Stimulated activated CD4-positive, alpha-beta T cell treated with anti-CD3 and anti-CD28 coated beads, TNF-alpha, amount 100 ng/mL, for 24 hours (primary cell): ENCODE measurements at places on chromosomes 5 and 9.
A peak's percentile ranks its signal among the peaks of the same experiment; 100 is the strongest.

- no peak for DNase-seq
Observed at GRCh38 chr5:74541381-74541781, 99.1 kb downstream of the ENC1 start.

GRCh38 chr9:99187311-99187710 lies 34.4 kb downstream of the ALG2 start:
- no peak for DNase-seq

GRCh38 chr9:34405719-34406118 lies 29.0 kb upstream of the MYORG start:
- DNase-seq: no peak

GRCh38 chr9:1042466-1042865 lies 7.7 kb upstream of the DMRT2 start:
- DNase-seq: no peak

- DNase-seq: no peak
Observed at GRCh38 chr9:134007150-134007549, 15.0 kb upstream of the VAV2 start.

- no peak for DNase-seq
Observed at GRCh38 chr9:16120231-16120641, 567.4 kb downstream of the CCDC171 start.

- DNase-seq: no peak
Observed at GRCh38 chr5:145198525-145199260, 636.4 kb downstream of the PRELID2 start.

GRCh38 chr5:65480306-65480865 lies 1.3 kb downstream of the ADAMTS6 start:
- DNase-seq: no peak

- peak; percentile 87 for DNase-seq
Observed at GRCh38 chr9:96417051-96417586, 1.1 kb downstream of the ZNF367 start.

DNA sequence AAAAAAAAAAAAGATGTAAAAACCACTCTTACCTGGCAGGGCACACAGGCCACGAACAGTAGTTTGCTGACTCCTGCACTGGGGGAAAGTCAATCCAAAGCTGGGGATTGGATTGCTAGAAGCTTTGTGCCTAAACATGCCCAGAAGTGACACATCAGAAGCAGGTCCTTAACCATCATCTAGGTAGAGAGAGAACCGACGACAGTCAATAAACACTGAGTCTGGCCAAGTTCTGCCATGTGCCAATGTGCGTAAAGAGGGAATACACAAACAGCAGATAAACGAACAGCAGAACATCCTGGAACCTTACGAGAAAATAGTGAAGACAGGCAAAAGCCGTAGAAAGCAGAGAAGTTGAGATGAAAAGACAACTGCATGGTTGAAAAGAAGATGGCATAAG lies 14.9 kb downstream of the SFXN1 start:
- DNase-seq: no peak

DNA sequence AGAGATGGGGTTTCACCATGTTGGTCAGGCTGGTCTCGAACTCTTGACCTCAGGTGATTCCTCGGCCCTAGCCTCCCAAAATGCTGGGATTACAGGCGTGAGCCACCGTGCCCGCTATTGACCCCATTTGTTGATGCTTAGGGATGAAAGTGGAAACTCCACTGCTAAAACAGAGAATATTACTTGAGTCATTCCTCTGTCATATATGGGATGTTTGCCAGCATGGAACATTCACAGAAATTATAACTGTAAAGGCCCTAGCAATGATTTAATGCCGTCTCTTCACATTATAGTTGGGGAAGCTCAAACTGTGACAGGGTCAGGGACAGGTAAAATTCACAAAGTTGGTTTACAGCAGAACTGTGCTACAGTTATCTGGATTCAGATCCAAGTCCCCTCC lies 94.5 kb downstream of the TMC1 start:
- DNase-seq: no peak

DNA sequence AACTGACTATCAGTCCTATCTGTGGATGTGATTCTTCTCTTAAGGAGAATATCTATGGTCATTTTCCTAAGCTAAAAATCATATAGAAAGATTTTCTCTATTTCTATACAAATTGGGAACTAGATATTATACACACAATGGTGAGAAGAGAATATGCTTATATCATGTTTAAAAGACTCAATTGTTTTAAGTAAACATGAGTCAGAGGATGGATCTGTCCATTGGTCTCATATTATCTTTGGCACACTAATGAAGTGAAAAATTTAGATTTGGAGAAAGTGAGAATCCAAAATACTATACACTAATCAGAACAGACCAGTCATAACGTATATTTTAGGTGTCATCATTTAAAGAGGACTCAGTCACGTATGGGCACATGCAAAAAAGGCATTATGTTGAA lies 16.5 kb upstream of the SPINK14 start:
- no peak for DNase-seq

DNA sequence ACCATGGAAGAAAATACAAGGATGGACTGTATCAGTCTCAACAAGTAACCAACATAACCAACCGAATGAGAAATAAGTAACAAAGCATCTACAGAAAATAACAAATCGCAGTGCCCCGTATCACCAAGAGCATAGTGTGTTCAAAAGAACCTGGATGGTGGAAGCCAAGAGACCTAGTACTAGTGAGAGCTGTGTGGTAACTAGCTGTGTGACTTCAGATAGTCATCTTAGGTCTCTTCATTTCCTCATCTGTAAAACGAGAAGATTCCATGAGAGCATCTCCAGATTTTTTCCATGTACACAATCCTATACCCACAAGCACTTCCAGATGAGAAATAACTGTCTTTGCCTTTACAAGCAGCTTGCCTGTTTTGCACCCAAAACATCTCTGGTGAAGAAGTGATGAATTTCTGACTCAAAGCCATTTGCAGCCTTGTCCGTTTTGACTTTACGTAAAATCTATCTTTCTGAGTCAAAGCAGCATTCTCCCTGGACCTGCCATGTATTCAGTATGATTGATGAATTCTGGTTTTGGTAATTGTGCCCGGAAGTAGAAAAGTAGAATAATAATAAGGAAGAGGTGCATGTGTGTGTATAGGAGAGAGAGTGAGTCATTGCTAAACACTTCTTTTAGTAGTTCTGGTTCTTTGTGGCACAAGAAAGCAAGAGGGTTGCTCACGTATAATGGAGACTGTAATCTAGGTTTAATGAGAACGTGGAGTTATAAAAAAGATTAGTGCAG lies 41.0 kb downstream of the AOPEP start:
- no peak for DNase-seq

- no peak for DNase-seq
Observed at GRCh38 chr5:65247594-65247993, 234.1 kb downstream of the ADAMTS6 start.

DNA sequence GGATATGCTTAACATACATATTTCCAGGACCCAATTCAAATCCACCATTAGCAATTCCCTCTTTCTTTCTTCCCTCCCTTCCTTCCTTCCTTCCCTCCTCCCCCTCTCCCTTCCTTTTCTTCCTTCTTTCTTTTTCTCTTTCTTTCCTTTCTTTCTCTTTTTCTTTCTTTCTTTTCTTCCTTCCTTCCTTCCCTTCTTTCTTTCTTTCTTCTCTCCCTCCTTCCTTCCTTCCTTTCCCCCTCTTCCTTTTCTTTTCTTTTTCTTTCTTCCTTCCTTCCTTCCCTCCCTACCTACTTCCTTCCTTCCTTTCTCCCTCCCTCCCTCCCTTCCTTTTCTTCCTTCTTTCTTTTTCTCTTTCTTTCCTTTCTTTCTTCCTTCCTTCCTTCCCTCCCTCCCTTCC lies 332.0 kb downstream of the TMEM161B start:
- no peak for DNase-seq

GRCh38 chr5:141913560-141914198 lies 10.0 kb upstream of the DELE1 start:
- no peak for DNase-seq

DNA sequence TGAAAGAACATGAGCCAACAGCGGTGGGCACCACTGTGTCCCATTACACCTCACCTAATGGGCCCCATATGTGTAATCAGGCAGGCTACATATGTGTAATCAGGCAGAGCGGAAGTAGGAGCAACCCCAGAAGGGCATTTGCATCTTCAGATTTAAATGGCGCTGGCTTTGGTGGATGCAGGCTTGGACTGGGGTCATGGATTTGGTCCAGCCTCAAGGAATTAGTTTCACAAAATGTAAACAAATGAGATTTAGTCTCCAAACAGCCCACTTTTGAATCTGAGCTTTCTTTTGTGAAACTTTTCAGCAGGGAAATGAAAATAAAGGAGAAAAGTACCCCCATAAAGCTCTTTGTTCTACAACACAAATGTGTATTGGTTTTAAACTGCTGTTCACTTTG lies 161.3 kb downstream of the LPAR1 start:
- DNase-seq: no peak

GRCh38 chr9:131276891-131277286 lies 579 bp upstream of the FAM78A start:
- DNase-seq: no peak

GRCh38 chr9:117787746-117788145 lies 83.5 kb downstream of the TLR4 start:
- no peak for DNase-seq

GRCh38 chr9:105681724-105682123 lies 12.6 kb upstream of the TMEM38B start:
- no peak for DNase-seq

- DNase-seq: no peak
Observed at GRCh38 chr9:19492775-19493173, 84.0 kb downstream of the ACER2 start.

GRCh38 chr5:135894276-135894675 lies 1.4 kb downstream of the IL9 start:
- no peak for DNase-seq

DNA sequence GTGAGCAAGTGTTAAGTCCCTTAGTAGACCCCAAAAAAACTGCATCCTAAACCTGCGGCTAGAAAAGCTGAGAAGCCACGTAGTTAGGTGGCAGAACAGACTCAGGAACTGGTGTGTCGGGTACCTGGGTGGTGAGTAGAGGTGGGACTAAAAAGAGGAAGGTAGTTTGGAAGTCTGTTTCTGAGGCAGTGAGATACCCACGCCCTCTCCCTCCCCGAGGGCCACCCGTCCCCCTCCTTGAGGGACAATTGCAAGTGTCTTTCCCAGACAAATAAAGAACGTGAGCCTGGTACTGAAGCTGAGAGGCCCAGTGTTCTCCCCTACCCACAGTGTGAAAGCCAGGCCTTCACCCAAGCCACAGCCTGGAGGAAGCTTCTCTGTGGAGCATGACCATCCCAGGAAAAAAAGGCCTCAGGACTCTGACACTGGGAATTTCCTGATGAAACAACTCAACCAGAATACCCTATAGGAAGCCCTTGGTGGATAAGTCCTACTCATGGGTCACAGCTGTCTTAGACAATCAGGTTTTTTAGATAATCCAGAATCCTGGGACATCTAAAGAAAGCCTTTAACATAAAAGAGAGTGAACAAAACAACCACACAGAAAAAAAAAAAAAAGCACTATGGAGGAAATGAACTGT lies 7.0 kb upstream of the CD74 start:
- no peak for DNase-seq

DNA sequence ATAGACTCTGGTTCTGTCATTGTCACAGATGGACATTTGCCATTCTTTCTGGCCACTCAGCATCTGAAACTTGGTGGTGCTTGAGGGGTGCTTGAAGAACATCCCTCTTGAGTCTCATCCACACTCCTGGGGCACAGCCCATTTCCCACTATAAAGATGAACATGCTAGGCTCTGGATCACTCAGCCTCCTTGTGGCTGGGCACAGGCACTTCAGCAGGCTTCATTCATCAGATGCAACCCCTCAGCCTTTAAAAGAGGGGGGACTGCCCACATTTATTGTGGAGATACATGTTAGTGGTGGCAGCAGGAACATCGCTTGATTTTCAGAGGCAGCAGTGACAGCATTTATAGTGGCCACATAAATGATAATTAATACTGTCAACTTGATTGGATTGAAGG lies 124.7 kb upstream of the NIPBL start:
- no peak for DNase-seq

GRCh38 chr9:133658442-133659431 lies 22.6 kb downstream of the DBH start:
- DNase-seq: peak; percentile 38

DNA sequence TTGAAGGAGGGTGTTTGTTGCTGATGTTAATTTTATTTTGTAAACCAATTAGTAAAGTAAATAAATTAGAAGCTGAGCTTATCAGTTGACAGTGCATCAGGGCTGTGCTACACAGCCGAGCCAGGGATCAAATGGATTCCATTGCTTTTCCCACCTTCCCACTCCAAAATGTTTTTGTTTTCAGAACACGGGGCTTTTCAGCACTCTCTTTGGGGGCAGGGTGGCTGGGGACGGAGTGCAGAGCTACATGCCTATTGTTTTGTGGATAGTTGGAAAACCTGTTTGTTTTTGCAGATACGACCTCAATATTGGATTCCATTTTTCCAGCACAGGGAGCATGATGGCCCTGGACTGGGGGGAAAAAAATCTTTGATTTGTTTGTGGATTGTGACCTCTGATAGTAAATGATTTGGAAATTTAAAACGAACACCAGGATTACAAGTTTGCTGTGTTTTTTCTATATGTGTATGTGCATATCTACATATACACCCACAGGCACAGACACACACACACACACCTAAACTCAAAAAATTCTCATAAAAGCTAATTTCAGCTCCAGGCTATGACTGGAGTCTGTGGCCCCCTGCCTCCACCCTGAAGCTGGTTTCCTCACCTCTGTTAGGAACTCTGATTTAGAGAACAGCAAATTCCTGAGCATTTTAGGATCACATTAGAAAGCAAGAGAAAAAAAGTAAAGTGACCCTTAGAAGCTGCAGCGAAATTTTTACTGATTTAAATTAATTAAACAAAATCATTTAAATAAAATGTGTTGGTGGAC lies 371.7 kb upstream of the IRX2 start:
- DNase-seq: no peak

DNA sequence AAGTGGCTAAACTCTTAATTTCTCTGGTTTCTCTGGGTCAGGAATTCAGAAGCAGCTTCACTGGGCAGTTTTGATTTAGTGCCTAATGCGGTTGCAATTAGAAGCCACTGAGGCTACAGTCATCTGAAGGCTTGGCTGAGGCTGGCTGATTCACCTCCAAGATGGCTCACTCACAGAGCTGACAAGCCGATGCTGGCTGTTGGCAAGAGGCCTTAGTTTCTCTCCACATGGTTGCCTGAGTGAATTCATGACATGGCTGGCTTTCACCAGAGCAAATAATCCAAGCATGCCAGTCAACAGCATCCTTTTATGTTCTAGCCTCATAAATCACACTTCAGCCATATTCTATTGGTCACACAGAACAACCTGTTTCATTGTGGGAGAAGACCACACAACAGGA lies 2.8 kb upstream of the CDK7 start:
- DNase-seq: no peak

DNA sequence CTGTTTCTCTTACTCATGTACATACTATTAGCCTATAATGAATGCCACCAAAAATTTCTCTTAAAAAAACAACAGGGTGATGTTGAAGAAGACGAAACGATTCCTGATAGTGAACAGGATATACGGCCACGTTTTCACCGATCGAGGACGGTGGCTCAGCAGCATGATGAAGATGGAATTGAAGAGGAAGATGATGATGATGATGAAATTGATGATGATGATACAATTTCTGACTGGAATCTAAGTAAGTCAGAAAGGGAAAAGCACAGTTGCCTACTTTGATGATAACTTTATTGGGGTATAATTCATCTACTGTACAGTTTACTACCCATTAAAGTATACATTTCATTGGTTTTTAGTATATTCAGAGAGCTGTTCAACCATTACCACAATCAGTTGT lies 66.5 kb downstream of the TNPO1 start:
- no peak for DNase-seq

- no peak for DNase-seq
Observed at GRCh38 chr5:80703747-80704146, 49.0 kb upstream of the DHFR start.

GRCh38 chr9:133709015-133709611 lies 29.0 kb downstream of the SARDH start:
- DNase-seq: peak; percentile 19
